ENCODE measurements at places on chromosomes 16 and 17.

- H3K4me3 ChIP-seq: no peak overlapping the region
- no peaks in the 10 kb centered on the region for H3K36me3 ChIP-seq
- H3K27me3 ChIP-seq: peaks cover 60% of the 10 kb centered on the region
- peak; percentile 8 for DNase-seq
- peaks cover 40% of the 10 kb centered on the region for H3K4me1 ChIP-seq
Observed at GRCh38 chr17:61406971-61407911, 7.6 kb downstream of the TBX2 start.

DNA sequence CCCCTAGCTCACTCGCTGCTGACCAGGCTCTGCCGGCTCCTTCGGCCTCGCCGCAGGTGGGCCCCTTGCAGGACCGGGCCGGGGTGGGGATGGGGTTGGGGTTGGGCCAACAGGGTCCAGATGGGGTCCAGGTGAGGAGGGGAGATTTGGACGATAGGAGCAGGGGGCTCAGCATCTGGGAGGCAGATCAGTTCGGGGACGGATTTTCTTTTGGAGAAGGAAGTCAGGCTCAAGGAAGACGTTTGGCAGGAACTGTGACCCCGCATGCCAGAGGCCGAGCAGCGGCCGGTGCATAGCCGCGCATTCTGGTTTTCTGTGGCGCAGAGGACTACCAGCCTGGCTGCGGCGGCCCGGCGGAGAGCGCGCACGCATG is 845 bp upstream of the ALDOA start:
- no peak for DNase-seq
- peak overlapping the region; percentile 97 for H3K4me3 ChIP-seq
- peaks cover 32% of the 10 kb centered on the region for H3K4me1 ChIP-seq
- H3K27ac ChIP-seq: peak overlapping the region; percentile 99
- H3K36me3 ChIP-seq: peaks cover 44% of the 10 kb centered on the region
- no peaks in the 10 kb centered on the region for H3K27me3 ChIP-seq

- peaks cover 22% of the 10 kb centered on the region for H3K27me3 ChIP-seq
- H3K27ac ChIP-seq: no peak overlapping the region
- no peaks in the 10 kb centered on the region for H3K4me1 ChIP-seq
Observed at GRCh38 chr16:54431041-54431996, 144.7 kb upstream of the IRX3 start.

GRCh38 chr16:85253084-85253941 is 141.0 kb upstream of the CIBAR2 start:
- H3K27ac ChIP-seq: no peak overlapping the region
- no peak overlapping the region for H3K4me3 ChIP-seq
- no peaks in the 10 kb centered on the region for H3K36me3 ChIP-seq
- peak; percentile 72 for DNase-seq

- H3K27ac ChIP-seq: no peak overlapping the region
- DNase-seq: no peak
- no peak overlapping the region for H3K4me3 ChIP-seq
- H3K4me1 ChIP-seq: no peaks in the 10 kb centered on the region
- no peaks in the 10 kb centered on the region for H3K27me3 ChIP-seq
- H3K36me3 ChIP-seq: no peaks in the 10 kb centered on the region
Observed at GRCh38 chr17:65783845-65784334, 222.4 kb upstream of the AXIN2 start.

GRCh38 chr17:61239327-61239726 is 160.3 kb upstream of the TBX2 start:
- DNase-seq: no peak
- H3K4me3 ChIP-seq: no peak overlapping the region
- peak overlapping the region; percentile 43 for H3K27ac ChIP-seq
- peaks cover 20% of the 10 kb centered on the region for H3K4me1 ChIP-seq
- no peaks in the 10 kb centered on the region for H3K27me3 ChIP-seq

DNA sequence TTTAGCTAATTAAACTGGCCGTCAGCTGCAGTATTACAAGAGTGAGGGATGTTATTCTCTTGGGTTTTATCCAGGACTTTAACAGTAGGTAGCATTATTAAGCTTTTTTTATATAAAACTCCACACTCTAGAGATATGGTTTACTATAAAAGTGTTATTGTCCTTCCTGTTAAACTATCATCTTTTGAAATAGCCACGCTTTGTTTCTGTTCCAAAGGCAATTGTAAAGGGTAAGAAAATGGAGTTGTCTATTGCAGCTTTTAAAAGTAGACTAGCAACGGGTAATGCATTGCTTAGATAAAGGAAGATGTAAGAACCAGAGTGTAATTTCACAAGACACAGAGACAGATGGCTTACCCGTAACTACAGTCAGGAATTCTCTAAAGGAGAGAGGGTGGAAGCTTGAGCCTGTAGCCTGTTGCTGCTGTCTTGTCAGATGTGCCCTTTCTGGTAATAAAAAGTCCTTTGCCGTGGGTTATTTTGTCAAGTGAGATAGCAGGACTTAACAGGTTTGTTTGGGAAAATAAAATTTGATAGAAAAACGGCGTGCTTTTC is 56.4 kb downstream of the WWOX start:
- H3K36me3 ChIP-seq: peaks cover 4% of the 10 kb centered on the region
- no peaks in the 10 kb centered on the region for H3K27me3 ChIP-seq
- H3K4me3 ChIP-seq: no peak overlapping the region
- DNase-seq: no peak
- H3K4me1 ChIP-seq: no peaks in the 10 kb centered on the region

Data from activated CD4-positive, alpha-beta memory T cell treated with anti-CD3 and anti-CD28 coated beads for 36 hours (primary cell).